NCI-H226 (cell line): ENCODE measurements at places on chromosomes 7 and 10.

- DNase-seq: no peak
Measured at GRCh38 chr7:148060724-148061123, 529.8 kb upstream of the C7orf33 start.

DNA sequence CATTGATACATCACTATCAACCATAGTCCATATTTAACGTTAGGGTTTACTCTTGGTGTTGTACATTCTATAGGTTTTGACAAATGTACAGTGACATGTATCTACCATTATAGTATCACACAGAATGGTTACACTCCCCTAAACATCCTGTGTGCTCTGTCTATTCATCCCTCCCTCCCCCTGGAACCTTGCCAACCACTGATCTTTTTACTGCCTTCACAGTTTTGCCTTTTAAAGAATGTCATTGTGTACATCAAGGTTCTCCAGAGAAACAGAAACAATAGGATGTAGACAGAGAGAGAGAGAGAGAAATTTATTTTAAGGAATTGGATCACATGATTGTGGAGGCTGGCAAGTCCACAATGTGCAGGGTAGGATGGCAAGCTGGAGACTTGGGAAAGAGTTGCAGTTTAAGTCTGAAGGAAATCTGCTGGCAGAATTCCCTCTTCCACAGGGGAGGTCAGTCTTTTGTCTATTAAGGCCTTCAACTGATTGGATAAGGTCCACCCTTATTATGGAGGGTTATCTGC lies 45.1 kb upstream of the CCNJ start:
- no peak for DNase-seq

GRCh38 chr7:151711906-151712809 lies 164.8 kb downstream of the PRKAG2 start:
- no peak for DNase-seq

GRCh38 chr10:88810196-88810961 lies 7.8 kb downstream of the LIPM start:
- peak; percentile 27 for DNase-seq

- no peak for DNase-seq
Measured at GRCh38 chr7:88315522-88315921, 8.8 kb upstream of the STEAP4 start.

DNA sequence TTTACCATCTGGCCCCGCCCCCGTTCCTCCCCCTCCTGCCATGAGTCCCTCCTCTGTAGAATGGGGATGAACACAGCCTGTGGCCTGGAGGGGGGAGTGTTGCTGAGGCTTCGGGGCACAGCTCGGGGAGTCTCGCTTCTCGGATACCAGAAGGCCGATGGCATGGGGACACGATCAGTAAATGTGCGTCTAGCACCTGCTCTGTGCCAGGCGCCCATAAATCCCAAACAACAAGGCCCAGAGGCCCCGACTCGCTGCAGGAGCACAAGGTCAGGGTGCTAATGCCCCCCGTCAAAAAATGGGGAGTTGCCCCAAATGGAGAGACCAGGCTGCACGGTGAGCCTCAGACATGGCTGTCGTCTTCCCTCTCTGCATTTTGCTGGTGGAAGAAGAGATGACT lies 40.7 kb downstream of the JAKMIP3 start:
- no peak for DNase-seq

- DNase-seq: no peak
Measured at GRCh38 chr7:18420748-18421147, 74.8 kb upstream of the HDAC9 start.

DNA sequence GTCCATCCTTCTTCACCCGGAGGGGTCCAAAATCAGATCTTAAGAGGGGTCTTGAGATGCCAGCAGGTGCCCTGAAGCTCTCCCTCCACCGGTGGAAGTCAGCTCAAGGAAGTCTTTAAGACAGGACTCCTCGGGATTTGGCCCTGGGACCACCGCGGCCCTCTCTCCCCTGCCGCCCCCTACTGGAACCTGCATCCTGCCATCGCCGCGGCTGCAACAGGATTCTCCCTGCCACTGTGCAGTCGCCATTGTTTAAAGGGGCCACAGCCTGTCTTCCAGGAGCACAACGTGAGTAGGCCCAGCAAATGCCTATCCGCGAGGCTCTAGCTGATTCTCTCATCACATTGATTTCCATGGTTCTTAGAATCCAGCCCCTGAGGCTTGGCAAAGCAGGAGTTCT lies 324.3 kb downstream of the ZNF716 start:
- DNase-seq: no peak

GRCh38 chr10:68047122-68047521 lies 28.0 kb downstream of the HERC4 start:
- DNase-seq: no peak

GRCh38 chr7:25725451-25725850 lies 426.5 kb upstream of the NFE2L3 start:
- no peak for DNase-seq

GRCh38 chr10:93515071-93516005 lies 18.9 kb downstream of the CEP55 start:
- no peak for DNase-seq

DNA sequence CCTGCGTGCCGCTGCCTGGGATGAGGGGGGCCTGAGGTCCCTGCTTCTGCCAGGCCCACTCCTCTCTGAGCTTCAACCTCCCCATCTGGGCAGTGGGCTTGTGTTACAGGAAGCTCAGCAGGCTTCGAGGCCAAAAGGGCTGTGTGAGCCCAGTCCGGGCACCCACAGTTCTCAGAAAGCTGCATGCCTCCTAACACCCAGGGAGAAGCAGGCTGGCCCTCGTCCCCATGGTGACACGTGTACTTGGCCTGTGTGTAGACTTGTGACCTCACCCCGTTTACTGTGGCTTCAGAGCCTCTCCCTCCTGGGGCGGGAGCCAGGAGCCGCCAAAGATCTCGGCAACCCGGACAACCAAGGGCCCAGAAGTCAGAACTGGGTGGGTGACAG lies 2.2 kb upstream of the GRIFIN start:
- no peak for DNase-seq

DNA sequence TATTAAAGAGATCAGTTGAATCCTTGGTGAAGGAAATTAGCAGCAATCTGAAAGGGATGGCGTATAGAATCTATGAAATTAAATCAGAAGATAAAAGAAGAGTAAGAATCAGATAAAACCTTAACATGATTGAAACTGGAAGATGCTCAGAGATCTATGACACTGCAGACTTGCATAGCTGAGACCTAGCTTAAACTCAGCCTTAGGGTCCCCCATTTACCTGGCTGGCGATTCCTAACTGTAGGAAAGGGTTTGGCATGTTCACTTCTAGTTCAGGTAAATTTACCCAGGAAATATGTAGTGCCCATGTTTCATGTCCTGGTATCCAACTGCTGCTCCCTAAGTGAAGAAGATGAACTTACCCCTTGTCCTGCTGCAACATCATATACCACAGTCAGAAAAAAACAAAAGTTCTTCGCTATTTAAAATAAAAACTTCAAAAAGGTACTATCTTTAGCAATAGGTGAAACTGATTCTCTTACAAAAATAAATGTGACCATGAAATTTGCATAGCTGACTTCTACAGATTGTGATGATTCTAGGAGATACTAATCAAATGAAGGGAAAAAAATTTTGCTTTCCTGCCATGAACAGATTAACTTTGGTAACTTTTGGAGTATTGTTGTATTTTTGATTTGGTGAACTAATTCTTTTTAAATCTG lies 47.8 kb upstream of the TMEM243 start:
- no peak for DNase-seq

DNA sequence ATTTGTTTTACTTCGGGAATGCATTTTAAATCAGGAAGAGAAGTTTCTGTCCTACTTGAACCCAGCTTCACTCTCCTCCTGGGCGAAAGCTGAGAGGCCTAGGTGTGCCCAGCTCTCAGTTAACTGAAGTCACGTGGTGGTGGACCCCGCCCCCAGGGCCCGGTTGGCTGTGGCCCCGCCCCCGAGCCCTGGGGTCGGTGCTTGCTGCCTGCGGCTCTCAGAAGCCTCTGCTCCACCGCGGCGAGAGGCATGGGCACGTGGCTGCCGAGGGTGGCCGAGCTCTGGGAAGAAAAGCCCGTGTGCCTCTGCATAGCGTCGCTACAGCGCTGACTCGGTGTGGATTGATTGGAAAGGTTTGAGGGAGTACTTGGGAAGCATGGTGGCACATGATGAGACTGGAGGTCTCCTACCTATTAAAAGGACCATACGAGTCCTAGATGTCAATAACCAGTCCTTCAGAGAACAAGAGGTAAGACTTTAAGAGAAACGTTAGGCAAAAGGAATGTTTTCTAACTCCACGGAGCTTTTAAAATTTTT lies 34.1 kb downstream of the NET1 start:
- peak; percentile 80 for DNase-seq

DNA sequence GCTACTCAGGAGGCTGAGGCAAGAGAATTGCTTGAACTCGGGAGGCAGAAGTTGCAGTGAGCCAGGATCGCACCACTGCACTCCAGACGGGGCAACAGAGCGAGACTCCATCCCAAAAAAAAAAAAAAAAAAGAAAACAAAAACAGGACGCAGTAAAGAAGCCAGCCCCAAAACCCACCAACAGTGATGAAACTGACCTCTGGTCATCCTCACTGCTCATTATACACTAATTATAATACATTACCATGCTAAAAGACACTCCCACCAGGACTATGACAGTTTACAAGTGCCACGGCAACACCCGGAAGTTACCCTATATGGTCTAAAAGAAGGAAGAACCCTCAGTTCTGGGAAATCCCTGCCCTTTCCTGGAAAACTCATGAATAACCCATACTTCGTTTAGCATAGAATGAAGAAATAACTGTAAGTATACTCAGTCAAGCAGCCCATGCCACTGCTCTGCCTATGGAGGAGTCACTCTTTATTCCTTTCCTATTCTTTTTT lies 40.0 kb upstream of the EIF4H start:
- no peak for DNase-seq

DNA sequence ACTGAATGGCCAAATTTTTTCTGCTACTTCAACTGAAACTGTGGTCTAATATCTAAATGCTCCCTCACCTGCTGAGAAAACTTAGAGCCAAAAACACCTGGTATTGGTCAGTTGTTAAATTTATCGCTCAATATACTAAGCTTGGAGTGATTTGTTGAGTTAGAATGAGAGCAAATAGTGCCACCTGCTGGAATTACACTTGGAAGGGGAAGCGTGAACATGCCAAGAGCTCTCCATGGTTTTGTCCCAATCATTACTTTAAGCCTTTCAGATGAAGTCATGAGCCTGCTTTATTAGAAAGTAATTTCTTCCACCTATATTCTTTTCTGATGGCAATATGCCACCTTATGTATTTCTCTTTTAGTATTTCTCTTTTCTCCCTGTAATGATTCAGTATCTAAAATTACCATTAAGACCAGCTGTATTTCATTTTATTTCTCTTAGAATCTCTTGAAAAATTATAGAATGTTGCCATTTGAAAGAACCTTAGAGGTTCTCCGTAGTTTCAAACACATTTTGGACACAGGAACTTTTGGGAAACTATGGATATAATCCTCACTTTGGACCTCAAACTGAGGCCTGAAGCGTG lies 447.8 kb upstream of the C7orf33 start:
- DNase-seq: no peak

DNA sequence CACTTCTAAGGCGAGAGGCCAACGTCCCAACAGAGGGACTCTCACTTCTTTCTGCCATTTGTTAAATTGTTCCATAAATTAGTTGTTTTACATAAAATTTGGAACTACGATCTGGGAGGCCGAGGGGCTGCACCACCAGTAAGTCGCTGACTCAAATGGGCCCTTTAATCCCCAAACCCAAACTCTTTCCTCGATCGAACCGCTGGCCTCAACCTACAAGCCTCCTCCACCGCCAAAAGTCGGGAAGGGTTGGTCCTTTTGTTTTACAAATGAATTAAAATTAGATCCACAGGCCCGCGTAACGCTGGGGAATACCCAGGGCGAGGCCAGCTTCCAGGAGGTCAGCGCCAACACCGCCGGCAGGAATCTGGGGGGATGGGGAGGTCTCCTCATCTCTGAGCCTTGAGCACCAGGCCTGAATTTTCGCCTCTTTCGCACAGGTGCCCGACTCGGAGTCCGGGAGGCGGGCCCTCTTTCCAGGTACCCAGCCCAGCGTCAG lies 1.2 kb upstream of the FOXI2 start:
- DNase-seq: no peak

DNA sequence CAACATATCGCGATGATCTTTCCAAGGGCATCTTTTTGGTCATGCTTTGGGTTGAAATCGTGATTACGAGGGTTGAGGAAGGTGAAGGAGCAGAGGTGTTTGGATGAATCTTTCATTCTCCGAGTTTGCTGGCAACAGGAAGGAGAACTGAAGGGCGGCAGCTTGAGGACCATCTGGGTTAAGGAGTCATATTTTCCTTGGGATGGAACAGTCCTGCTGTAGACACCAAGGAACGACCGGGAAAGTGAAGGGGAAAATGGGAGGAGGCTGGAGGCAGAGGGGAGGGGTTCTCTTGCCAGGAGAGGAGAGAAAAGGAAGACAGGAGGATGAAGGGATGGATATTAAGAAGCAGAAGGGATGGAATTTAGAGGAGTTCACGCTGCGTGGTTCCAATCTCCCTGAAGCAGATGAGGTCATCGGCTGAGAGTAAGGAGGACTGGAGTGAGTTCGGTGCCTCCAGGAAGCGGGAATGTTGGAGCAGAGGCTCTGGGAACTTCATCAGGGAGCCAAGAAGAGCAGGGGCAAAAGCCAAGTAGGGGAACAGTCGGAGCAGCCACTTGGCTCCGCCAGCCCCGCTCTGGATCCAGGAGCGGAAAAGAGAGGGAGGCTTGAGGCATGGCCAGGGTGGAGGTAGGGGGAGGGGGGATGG lies 116.6 kb upstream of the GALNT17 start:
- DNase-seq: no peak

DNA sequence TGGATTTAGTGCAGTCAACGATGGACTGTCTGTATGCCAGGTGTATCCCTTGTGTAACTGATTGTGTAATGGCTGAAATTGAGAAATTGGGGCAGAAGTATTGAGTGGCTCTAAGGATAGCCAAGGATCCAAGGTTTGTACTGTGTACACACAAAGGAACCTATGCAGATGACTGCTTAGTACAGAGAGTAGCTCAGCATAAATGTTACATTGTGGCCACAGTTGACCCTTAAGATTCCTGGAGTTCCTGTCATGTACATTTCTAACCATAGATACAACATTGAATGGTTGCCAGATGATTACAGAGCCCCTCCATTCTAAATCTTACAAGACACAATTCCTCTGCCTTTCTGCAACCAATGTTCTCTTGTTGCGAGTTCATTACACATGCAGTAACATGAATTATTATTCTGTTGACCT lies 25.3 kb downstream of the CCDC126 start:
- peak; percentile 41 for DNase-seq

- DNase-seq: no peak
Measured at GRCh38 chr10:72692994-72693781, 1.2 kb downstream of the MCU start.

DNA sequence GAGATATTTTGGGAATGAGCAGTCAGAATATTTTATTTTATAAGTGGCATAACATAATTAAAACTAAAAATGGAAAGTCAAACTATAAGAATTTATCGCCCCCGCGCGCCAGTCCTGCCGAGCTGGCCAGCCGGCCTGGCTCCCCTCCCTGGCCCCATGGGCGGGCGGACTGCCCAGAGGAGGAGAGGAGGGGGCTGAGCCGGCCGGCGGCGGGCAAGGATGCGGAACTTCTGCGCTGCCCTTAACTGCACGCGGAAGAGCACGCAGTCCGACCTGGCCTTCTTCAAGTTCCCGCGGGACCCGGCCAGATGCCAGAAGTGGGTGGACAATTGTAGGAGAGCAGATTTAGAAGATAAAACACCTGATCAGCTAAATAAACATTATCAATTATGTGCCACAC lies 96.8 kb downstream of the DKK1 start:
- no peak for DNase-seq
